Pericardium fibroblast (primary cell): ENCODE measurements at places on chromosomes 1 and 21. TPM values are rescaled to one million over a fixed set of nuclear protein-coding genes. Genes with fewer than 3 reads are reported as not detected.

The HAO2 gene
- not detected in 2 replicates for total RNA-seq

The DDAH1 gene
- 24.9 and 82.9 TPM in 2 replicates for total RNA-seq

The FCRL4 gene
- total RNA-seq, result not detected in 2 replicates

The CHODL gene
- total RNA-seq, result 0.17 TPM in 1 of 2 replicates, not detected in the other

The DYNLT4 gene
- total RNA-seq, result 1.4 TPM in 1 of 2 replicates, not detected in the other

The BACE2 gene
- 34.5 and 36.7 TPM in 2 replicates for total RNA-seq

The GPR25 gene
- total RNA-seq, result not detected in 2 replicates

The SH2D1B gene
- not detected in 2 replicates for total RNA-seq

The HSD3B1 gene
- not detected in 2 replicates for total RNA-seq

The ADORA1 gene
- total RNA-seq, result 1.5 and 4.1 TPM in 2 replicates

The TMEM54 gene
- 42.6 and 58.9 TPM in 2 replicates for total RNA-seq

The LRIG2 gene
- 6.0 and 6.7 TPM in 2 replicates for total RNA-seq

The ELAVL4 gene
- not detected in 2 replicates for total RNA-seq

The OR14K1 gene
- total RNA-seq, result not detected in 2 replicates

The RAB42 gene
- 5.5 and 8.3 TPM in 2 replicates for total RNA-seq

The PLA2G4A gene
- total RNA-seq, result 21.4 and 103 TPM in 2 replicates

The CAPN9 gene
- not detected in 2 replicates for total RNA-seq

The POU3F1 gene
- 0.35 TPM in 1 of 2 replicates, not detected in the other for total RNA-seq

The ADGRB2 gene
- total RNA-seq, result 6.6 and 6.9 TPM in 2 replicates

The TNFAIP8L2 gene
- total RNA-seq, result not detected in 2 replicates

The LRRC3 gene
- 3.0 and 3.5 TPM in 2 replicates for total RNA-seq

The GCSAML gene
- total RNA-seq, result not detected in 2 replicates

The FALEC gene
- total RNA-seq, result not detected in 2 replicates

The SYNJ1 gene
- total RNA-seq, result 4.5 and 6.3 TPM in 2 replicates

The GSTM1 gene
- 75.3 TPM in 1 of 2 replicates, not detected in the other for total RNA-seq

The OR6N1 gene
- total RNA-seq, result not detected in 2 replicates

The HES5 gene
- total RNA-seq, result not detected in 2 replicates

The NHLH2 gene
- not detected in 2 replicates for total RNA-seq

The ERG gene
- total RNA-seq, result 0.23 and 4.0 TPM in 2 replicates

The CD244 gene
- 0.70 and 4.0 TPM in 2 replicates for total RNA-seq

The OR2T34 gene
- total RNA-seq, result not detected in 2 replicates

The CLCNKB gene
- 0.09 and 0.23 TPM in 2 replicates for total RNA-seq

The RGS13 gene
- total RNA-seq, result not detected in 2 replicates

The RNU1-4 gene
- total RNA-seq, result under 0.01 TPM in 2 replicates

The PROK1 gene
- total RNA-seq, result not detected in 2 replicates

The GJA8 gene
- total RNA-seq, result not detected in 2 replicates

The ANGPTL1 gene
- 43.1 and 77.5 TPM in 2 replicates for total RNA-seq

The CLCA1 gene
- total RNA-seq, result not detected in 2 replicates

The GOLT1A gene
- not detected in 2 replicates for total RNA-seq

The HSD3B2 gene
- not detected in 2 replicates for total RNA-seq
